Osteoblast (primary cell): ENCODE measurements at places on chromosomes 3 and 15.
A peak's percentile ranks its signal among the peaks of the same experiment; 100 is the strongest.

GRCh38 chr15:39494462-39494861 lies 86.4 kb upstream of the THBS1 start:
- H3K27me3 ChIP-seq, result no peaks in the 10 kb centered on the region
- peaks cover 22% of the 10 kb centered on the region for H3K4me1 ChIP-seq
- DNase-seq, result no peak
- H3K36me3 ChIP-seq, result no peaks in the 10 kb centered on the region
- no peak overlapping the region for H3K4me3 ChIP-seq
- H3K27ac ChIP-seq, result no peak overlapping the region

- no peaks in the 10 kb centered on the region for H3K4me1 ChIP-seq
- H3K4me3 ChIP-seq, result no peak overlapping the region
- no peak for DNase-seq
- H3K27me3 ChIP-seq, result peaks cover 8% of the 10 kb centered on the region
- H3K36me3 ChIP-seq, result no peaks in the 10 kb centered on the region
These were observed 73.5 kb downstream of the GOLGA8G start for GRCh38 chr15:28459279-28459678.

GRCh38 chr3:157089455-157090221 lies 70.3 kb downstream of the CCNL1 start:
- H3K4me3 ChIP-seq, result peak overlapping the region; percentile 74
- DNase-seq, result no peak
- peaks cover 44% of the 10 kb centered on the region for H3K4me1 ChIP-seq

- H3K4me1 ChIP-seq, result peaks cover 28% of the 10 kb centered on the region
- peak; percentile 62 for DNase-seq
- peak overlapping the region; percentile 30 for H3K27ac ChIP-seq
- H3K36me3 ChIP-seq, result no peaks in the 10 kb centered on the region
These were observed 13.2 kb downstream of the INO80 start for GRCh38 chr15:41102854-41103253.

GRCh38 chr15:82129761-82130160 lies 83.9 kb upstream of the MEX3B start:
- H3K4me1 ChIP-seq, result peaks cover 49% of the 10 kb centered on the region
- no peaks in the 10 kb centered on the region for H3K27me3 ChIP-seq
- H3K36me3 ChIP-seq, result no peaks in the 10 kb centered on the region
- no peak overlapping the region for H3K4me3 ChIP-seq

- H3K4me3 ChIP-seq, result no peak overlapping the region
- no peak overlapping the region for H3K27ac ChIP-seq
- no peaks in the 10 kb centered on the region for H3K27me3 ChIP-seq
- H3K36me3 ChIP-seq, result no peaks in the 10 kb centered on the region
- H3K4me1 ChIP-seq, result no peaks in the 10 kb centered on the region
These were observed 164.4 kb upstream of the TOPAZ1 start for GRCh38 chr3:44077267-44077666.

DNA sequence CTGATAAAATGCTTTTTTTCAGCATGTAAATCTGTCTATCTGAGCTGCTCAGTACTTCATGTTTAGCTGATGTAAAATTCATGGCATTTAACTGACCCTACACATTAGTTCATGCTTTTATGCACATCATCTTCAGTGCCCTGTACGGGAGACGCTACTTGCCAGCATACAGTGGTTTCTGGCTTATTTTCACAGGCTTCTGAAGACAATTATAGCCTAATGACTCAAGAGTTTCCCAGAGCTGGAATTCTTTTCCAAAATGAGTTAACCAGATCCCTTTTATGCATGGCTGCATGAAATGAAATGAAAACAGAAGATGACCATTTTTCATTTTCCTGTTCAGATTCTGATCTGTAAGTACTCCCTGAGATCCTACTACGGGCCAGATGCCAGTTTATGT lies 1061.5 kb downstream of the ROBO2 start:
- no peak overlapping the region for H3K4me3 ChIP-seq
- H3K36me3 ChIP-seq, result no peaks in the 10 kb centered on the region
- DNase-seq, result no peak
- H3K27me3 ChIP-seq, result no peaks in the 10 kb centered on the region
- H3K27ac ChIP-seq, result no peak overlapping the region
- H3K4me1 ChIP-seq, result no peaks in the 10 kb centered on the region

- H3K27ac ChIP-seq, result no peak overlapping the region
- H3K27me3 ChIP-seq, result no peaks in the 10 kb centered on the region
- no peaks in the 10 kb centered on the region for H3K36me3 ChIP-seq
- peaks cover 6% of the 10 kb centered on the region for H3K4me1 ChIP-seq
These were observed 910.6 kb downstream of the NTRK3 start for GRCh38 chr15:87345961-87346360.

GRCh38 chr3:135224815-135225362 lies 429.8 kb downstream of the EPHB1 start:
- no peak for DNase-seq
- no peak overlapping the region for H3K27ac ChIP-seq
- no peaks in the 10 kb centered on the region for H3K27me3 ChIP-seq
- H3K4me3 ChIP-seq, result no peak overlapping the region
- H3K36me3 ChIP-seq, result no peaks in the 10 kb centered on the region

DNA sequence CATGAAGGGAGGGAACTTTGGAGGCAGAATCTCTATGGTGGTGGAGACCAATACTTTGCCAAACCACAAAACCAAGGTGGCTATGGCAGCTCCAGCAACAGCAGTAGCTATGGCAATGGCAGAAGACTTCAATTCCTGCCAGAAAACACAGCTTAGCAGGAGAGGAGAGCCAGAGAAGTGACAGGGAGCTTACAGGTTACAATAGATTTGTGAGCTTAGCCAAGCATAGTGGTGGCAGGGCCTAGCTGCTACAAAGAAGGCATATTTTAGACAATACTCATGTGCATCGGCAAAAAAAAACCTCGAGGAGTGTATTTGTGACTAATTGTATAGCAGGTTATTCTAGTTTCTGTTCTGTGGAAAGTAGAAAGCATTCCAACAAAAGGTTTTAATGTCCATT lies 6.4 kb upstream of the CSTA start:
- no peaks in the 10 kb centered on the region for H3K36me3 ChIP-seq
- peaks cover 4% of the 10 kb centered on the region for H3K4me1 ChIP-seq
- no peaks in the 10 kb centered on the region for H3K27me3 ChIP-seq
- DNase-seq, result no peak

DNA sequence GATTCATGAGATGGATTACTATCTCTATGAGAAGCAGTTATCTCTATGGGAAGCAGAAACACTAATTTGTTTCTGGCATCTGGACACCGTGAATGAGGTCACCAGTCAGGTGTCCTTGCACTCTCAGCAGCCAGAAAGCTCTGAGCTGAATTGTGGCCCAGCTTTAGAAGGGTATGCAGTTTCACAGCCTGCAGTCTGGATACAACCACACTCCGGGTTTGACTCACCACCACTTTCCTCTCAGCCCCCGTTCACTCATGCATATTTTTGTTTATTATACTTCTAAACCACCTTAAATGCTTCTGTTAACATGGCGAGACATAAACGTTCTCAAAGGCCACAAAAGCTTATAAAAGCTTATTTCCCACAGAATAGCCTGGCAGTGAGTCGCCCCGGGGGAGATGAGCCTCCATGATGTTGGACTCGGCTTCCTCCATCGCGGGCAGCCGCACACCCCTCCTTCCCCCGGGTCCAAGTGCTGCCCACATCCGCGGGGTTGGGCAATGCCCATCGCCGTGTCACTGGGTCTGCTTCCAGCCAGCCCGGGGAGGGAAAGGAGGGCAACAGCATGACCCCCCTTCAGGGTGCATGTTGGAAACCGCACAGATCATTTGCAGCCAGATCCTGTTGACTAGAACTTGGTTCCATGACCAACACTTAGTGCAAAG lies 16.8 kb upstream of the SLC41A3 start:
- H3K27ac ChIP-seq, result peak overlapping the region; percentile 86
- H3K27me3 ChIP-seq, result no peaks in the 10 kb centered on the region
- peak; percentile 97 for DNase-seq
- peaks cover 33% of the 10 kb centered on the region for H3K4me1 ChIP-seq

DNA sequence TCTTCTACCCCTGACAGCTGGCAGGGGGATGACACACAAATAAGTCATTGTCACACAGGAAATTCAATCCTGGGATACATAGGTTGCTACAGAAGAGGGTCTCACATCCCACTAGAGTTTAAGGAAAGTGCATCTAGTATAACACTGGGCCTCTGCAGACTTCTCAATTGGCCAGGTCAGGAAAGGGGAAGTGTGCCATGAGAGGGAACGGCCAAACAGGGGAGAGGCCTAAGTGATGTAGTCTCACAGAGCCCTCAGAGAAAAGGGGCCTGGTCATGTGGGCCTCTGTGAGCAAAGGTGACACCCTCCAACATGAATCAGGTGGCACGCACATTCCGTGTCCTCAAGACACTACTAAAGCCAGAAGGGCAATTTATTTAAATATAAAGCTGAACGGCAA lies 11.2 kb downstream of the ZXDC start:
- DNase-seq, result no peak
- no peaks in the 10 kb centered on the region for H3K4me1 ChIP-seq
- peaks cover 86% of the 10 kb centered on the region for H3K36me3 ChIP-seq
- H3K27ac ChIP-seq, result no peak overlapping the region
- no peak overlapping the region for H3K4me3 ChIP-seq
- H3K27me3 ChIP-seq, result no peaks in the 10 kb centered on the region

DNA sequence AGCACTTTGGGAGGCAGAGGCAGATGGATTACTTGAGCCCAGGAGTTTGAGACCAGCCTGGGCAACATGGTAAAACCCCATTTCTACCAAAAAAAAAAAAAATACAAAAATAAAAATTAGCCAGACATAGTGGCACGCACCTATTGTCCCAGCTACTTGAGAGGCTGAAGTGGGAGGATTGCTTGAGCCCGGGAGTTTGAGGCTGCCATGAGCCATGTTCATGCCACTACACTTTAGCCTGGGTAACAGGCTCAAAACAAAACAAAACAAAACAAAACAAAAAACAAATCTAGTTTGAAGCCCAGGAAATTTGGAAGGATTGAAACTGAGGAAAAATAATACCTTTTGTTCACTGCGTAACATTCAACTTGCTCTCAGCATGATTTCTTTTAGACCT lies 16.6 kb downstream of the TMOD3 start:
- H3K27ac ChIP-seq, result peak overlapping the region; percentile 62
- H3K4me3 ChIP-seq, result no peak overlapping the region
- DNase-seq, result no peak
- H3K27me3 ChIP-seq, result no peaks in the 10 kb centered on the region
- H3K36me3 ChIP-seq, result no peaks in the 10 kb centered on the region

DNA sequence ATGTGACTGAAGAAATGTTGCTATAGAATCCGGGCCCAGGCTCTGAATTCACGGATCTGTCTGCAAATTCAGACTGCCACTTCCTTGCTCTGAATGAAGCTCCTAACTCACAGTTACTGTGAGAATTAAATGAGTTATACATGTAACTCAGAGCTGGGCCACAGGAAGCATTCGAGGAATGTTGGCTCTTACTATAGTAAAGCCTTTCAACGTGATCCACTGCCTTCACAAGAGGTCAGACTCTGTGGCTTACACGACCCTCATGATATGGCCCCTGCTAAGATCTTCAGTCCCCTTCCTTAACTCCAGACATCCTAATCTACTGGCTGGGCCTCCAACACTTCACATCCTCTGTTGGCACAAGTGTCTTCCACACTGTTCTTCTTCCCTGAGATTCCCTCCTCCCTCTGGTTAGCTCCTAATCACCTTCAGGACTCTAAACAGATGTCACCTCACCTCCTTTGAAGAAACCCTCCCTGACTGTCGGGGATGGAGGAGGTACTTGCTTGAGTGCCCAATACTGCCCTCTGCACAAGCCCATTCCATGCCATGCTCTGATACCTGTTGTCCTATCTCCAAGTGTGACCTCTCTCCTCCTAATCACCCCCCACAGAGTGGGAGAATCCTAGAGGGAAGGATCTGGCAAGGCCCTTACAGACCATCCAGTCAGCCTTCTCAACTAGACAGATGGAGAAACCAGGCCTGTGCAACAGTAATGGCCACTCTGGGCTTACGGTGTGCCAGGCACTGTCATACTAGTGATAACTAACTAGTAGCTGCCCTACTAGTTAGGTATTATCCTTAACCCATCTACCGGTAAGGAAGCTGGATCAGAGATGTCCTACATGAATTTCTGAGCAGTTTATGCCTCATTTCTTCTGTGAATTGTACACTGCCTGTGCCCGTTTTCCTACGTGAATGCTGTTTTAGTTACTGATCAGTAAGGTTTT lies 1.3 kb downstream of the ACTR8 start:
- peak overlapping the region; percentile 90 for H3K4me3 ChIP-seq
- peak overlapping the region; percentile 80 for H3K27ac ChIP-seq
- DNase-seq, result no peak
- H3K4me1 ChIP-seq, result peaks cover 9% of the 10 kb centered on the region
- H3K36me3 ChIP-seq, result peaks cover 55% of the 10 kb centered on the region

DNA sequence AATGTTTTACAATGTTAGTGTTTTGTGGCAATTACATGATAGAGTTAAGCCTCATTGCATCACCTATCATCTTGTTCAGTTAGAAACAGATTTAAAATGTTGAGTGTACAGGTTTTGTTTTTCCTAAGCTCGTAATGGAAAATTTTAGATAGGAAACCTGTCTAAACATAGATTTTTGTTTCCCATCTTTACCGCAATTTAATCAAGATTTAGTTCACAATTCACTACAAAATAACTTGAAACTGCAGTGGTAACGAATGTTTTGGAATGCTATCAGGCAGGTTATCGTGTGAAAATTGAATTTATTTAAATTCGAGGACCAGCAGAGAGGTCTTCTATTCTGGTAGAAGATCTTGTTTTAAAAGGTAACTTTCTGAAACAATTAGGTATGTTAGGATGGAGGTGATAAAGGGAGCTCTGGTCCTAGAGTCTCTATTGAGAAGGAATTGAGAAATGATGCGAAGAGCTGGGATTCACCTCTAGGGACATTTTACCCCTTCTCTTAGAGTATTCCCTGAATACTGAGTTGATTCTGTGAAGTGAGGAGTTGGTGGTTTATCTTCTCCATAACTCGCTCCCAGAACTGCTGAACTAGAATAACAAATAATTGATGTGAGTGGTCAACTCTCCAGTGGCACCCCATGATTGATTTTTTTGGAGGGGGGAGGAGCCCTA lies 1.4 kb downstream of the DOCK3 start:
- DNase-seq, result no peak
- peaks cover 73% of the 10 kb centered on the region for H3K27me3 ChIP-seq
- peaks cover 6% of the 10 kb centered on the region for H3K4me1 ChIP-seq
- no peak overlapping the region for H3K27ac ChIP-seq
- H3K36me3 ChIP-seq, result no peaks in the 10 kb centered on the region

DNA sequence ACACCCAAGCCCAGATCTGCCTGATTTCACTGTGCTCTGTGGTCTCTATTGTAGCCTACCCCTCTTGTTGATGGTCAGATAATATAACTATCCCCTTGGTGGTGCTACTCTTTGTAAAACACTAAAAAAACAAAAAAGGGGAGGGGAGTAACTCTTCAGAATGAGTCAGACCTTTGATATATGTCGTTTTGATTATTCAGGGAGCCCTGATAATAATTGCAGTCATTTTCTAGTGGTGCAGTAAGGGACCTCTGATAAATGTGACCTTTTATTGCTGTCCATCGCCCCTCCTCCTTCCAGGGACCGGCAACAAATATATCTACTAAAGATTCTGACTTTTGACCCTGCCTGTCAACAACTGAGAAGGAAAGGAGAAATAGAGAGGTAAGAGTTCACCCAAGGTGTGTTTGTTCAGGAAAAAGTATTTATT lies 45.1 kb upstream of the MAGI1 start:
- H3K4me1 ChIP-seq, result peaks cover 18% of the 10 kb centered on the region
- H3K27me3 ChIP-seq, result no peaks in the 10 kb centered on the region
- DNase-seq, result peak; percentile 11
- H3K4me3 ChIP-seq, result no peak overlapping the region
- H3K27ac ChIP-seq, result no peak overlapping the region
